Stimulated activated CD8-positive, alpha-beta memory T cell treated with anti-CD3 and anti-CD28 coated beads, Interleukin-4, amount 100 ng/mL, for 4 hours (primary cell): ENCODE measurements at places on chromosomes 2 and 18.

GRCh38 chr18:6947338-6948030, 170.1 kb downstream of the LAMA1 start:
- no peak for DNase-seq

- DNase-seq: no peak
These were observed 11.0 kb upstream of the CREG2 start for GRCh38 chr2:101398116-101398821.

DNA sequence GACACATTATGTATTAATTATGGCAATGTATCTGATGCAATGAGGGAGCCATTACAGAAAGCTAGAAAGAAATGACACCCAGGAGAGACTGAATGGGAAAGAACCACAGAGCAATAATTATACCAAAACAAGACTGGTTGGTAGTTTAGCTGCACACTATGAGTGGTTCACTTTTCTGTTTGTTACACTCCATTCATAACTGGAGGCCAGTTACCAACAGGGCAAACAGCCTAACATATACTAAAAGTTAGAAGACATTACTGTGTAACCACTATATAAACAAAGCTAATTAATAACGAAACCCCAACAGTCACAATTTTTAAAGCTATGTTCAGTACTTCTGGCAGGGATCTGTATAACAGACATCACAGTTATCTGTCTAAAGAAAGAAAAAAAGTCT, 49.4 kb downstream of the NBAS start:
- DNase-seq: no peak

DNA sequence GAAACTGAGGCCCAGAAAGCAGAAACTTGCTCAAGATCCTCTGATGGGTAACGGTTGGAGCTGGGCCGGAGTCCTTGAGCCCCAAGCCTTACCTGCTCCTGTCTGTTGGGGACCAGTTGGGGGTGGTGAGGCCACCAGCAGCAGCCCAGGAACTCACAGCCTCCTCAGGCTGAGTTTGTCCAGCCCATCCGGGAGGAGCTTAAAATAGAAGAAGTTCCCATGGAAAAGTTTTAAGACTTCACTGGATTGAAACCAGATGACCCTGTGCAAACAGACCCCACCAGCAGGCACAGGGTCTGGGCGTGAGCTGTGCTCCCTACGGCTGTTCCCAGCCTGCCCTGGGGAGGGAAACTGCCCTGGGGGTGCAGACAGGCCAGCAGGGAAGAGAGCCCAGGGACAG, 40.6 kb upstream of the FOSL2 start:
- no peak for DNase-seq

- no peak for DNase-seq
These were observed 179.3 kb downstream of the FIGN start for GRCh38 chr2:163556511-163556910.

DNA sequence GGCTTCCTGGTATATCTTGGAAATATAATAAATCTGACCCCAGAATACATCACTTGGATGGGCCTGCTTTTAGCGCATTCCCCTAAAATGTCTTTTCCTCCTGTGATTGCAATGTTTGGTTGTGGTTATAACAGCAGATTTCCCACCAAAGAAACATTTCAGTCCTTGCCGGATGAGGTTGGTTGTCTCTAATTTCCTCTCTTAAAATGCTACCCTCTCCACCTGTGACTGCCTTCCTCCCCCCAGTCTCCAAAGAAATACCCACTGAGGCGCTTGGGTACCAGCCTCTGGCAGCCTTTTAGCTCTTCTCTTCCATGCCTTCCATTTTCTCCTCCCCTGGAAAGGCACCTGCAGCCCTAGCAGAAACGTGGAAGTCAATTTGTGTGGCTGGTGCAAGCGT, 102.1 kb upstream of the SIX3 start:
- no peak for DNase-seq

DNA sequence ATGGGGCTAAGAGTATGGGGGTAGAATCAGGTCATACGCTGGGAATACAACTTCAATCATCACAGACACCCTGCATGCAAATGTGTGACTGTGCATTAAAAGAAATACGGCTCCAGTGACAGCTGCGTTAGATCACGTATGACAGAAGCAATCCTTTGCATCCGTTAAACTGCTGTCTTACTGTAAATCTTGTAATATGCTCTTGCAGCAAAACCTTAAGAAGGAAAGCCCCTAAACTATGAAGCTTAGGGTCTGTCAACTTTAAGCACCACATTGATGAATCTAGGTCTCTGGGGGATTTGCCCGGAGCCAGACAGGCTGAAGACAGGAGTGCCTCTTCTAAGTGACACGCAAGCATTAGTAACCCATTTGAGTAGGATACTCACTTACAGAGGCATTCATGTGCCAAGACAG, 84.7 kb upstream of the EML6 start:
- no peak for DNase-seq

DNA sequence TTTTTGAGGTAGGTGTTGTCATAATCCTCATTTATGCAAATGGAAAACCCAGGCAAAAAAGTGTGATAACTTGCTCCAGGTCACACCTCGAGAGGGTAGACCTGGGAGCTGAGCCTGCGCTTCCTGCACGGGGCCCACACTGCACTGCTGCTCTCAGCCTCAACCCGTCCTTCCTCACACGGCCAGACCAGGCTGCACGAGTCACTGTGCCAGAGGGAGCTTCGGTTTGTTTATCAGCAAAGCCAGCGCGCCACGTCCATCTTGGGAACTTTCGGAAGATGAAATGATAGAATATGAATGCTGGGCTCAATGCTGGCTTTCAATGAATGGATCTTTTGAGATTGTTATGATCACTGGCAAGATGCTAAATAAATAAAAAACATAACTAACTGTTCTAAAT, 14.4 kb downstream of the COPS9 start:
- DNase-seq: no peak

DNA sequence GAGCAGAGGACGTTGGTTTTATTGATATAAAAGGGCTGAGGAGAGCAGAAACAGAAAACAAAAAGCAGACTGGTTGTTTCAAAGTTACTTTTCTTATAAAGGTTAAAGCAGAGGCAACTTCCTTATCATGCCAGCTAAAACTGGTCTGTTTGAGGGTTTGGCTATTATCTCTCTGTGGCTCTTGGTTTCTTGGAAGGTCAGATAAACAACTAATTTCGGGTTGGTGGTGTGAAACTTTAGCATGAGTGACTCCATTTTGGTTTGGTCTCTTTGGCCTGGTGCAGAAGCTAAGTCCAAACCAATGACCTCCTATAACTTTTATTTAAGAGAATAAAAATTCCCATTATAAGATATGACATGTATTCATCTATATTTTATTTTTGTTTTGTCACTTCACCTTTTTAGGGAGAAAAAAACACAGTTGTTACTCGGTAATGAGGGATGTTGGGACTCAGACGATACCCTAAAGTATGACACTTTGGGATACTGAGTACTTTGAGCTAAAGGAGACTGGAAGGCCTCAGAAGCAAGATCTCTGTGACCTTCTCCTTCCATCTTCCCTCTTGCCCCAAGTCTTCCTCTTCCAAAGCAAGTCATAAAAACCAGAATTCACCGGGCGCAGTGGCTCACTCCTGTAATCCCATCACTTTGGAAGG, 23.3 kb downstream of the TNFAIP6 start:
- no peak for DNase-seq

DNA sequence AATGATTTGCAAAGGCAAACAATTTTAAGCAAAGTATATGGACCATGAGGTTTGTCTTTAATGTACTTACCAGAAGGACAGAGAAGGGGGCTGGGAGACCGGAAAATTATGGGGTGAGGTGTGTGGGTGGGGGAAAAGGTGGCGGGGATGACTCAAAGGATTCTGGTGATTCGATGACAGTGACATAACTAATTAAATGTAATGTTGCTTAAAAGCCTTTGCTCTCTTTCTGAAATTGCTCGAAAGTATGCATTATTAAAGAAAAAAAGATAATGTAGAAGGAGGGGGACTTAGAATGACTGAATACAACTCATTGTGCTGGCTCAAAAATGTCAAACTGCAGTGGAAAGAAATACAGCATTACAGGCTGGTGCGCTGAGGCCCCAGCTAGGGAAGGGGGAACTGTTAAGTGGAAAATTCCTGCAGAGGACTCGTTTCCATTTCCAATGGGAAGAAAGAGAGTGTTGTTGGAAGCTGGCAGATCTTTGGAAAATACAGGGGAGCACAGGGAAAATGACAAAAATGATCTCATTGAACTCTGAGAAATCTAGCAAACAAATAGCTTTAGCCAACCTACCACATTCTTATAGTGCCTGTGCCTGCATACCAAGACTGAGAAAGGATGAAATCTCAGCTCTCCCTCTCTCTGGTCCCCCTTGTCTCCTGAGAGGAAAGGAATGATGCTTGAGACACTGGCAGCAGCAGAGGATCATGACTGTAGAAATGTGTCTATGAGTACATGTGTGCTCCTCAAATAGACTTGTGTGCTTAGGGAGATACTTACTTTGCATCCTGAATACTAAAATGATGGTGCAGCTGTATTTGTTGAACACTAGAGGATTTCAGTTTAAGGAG, 632.4 kb downstream of the NYAP2 start:
- no peak for DNase-seq

- no peak for DNase-seq
These were observed 140.9 kb downstream of the SH3RF3 start for GRCh38 chr2:109269706-109270504.

GRCh38 chr18:34661464-34662087, 48.5 kb upstream of the DTNA start:
- DNase-seq: no peak

- DNase-seq: no peak
These were observed 220.1 kb downstream of the SEPTIN10 start for GRCh38 chr2:109393662-109393972.

DNA sequence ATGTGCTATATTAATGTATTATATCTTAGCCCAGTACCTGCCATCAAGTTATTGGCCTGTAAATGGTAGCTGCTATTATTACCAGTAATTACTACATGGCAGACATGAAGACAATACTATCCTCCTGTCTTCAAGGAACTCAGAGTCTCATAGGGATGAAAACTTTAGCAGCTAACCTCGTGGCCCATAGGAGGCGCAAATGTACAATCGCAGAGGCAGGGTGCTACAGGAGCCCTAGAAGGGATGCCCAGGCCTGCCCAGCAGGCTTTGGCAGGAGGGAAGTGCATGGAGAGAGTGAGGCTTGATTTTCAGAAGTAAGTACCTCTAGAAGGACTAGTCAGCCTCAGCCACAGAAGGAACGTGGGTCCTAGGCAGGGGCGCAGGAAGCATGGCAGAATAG, 44.7 kb upstream of the KIDINS220 start:
- DNase-seq: no peak

- no peak for DNase-seq
These were observed 562.1 kb downstream of the TMX3 start for GRCh38 chr18:68152770-68153169.

DNA sequence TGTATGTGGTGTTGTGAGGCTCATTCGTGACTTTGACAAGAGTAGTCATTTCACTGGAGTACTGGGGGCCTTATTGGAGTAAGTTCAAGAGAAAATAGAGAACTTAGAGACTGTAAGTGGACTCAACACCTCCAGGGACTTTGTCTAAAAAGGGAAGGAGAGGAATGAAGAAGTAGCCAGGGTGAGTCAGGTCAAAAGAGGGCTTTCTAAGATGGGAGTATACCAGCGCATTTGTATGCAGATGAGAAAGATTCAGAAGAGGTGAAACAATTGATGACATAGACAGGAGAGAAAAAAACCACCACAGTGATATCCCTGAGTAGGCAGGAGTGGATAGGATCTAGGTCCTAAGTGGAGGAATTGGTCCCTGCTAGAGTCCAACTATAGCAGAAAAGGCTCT, 246.8 kb downstream of the IKZF2 start:
- DNase-seq: no peak

DNA sequence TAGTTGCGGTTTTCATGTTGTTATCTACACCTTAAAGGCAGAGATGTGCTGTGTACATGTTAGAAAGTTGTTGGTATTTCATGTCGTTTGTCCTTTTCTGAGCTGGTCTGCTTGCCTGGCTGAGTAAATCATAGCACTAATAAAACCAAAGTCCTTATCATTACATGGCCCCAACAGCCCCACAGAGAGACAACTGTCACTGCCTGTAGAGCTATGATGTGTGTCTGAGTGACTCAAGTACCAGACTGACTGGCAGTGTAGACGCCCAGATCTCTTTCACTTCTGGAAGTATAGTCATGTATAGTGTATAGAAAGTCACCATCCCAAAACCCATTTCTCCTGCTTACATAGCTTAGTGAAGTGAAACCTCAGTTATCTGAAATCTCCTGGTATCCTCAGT, 4.3 kb downstream of the SOCS6 start:
- no peak for DNase-seq

GRCh38 chr2:11945139-11946126, 199.0 kb downstream of the LPIN1 start:
- DNase-seq: no peak

DNA sequence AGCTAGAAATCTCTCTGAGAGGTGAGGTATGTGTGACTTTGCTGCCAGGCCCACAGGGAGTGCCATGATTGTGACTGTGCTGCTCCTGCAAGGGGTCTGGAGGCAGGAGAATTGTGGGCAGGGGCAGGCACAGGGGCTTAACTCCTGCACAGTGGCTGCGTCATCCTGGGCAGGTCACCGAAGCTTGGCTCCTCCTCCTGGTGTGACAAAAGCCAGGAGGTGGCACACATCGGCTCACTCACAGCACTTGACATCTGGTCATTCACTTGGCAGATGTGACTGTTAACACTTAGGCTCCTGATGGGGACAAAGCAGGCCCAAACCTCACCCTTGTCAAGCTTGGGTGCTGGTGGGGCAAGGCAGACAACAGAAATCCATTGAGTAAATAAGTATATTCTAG, 36.4 kb upstream of the GLI2 start:
- no peak for DNase-seq

- DNase-seq: no peak
These were observed 357.4 kb downstream of the RND3 start for GRCh38 chr2:150129921-150130575.

GRCh38 chr2:193776988-193777387, 1582.3 kb upstream of the TMEFF2 start:
- no peak for DNase-seq

DNA sequence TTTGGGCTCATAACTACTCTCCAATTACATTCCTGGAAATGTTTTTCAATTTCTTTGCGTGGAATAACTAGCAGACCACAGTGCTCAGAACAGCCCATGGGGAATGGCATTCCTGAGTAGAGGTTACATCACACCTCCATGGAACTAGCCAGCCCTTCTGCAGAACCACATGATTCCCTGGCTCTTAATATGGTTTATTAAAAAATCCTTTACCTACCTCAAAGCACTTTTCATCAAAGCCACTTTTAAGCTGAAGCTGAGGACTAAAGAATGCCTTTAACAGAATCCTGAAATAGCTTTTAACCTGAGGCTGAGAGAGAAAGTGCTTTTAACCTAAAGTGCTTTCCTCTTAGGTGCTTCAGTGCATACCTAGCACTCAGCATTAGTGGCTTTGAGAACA, 376.3 kb downstream of the ARHGAP15 start:
- DNase-seq: no peak

GRCh38 chr2:15800495-15801329, 139.6 kb upstream of the MYCN start:
- no peak for DNase-seq
